ENCODE measurements at places on chromosomes 6 and 20.

DNA sequence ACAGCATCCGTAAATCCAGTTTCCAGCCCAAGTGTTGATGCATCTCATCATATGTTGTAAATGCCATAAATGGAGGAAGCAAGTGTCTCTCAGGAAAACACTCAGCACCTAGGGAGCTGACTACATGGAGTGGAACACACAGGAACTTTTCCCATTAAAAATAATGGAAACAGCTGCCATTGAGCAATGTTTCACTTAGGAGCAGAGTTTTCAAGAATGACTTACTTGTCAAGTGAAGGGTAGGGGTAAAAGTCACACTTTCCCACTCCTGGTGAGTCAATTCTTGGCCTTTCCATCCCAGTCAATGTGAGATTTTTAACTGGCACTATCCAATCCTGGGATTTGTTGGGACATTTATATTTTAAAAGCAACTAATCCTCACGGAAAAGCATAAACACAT, 119.4 kb upstream of the ASF1A start:
- DNase-seq, result no peak
- H3K36me3 ChIP-seq, result no peaks in the 10 kb centered on the region
- H3K4me3 ChIP-seq, result no peak overlapping the region
- peaks cover 14% of the 10 kb centered on the region for H3K4me1 ChIP-seq
- H3K27me3 ChIP-seq, result no peaks in the 10 kb centered on the region
- no peak overlapping the region for H3K27ac ChIP-seq

- no peak overlapping the region for H3K27ac ChIP-seq
- no peaks in the 10 kb centered on the region for H3K27me3 ChIP-seq
- peaks cover 8% of the 10 kb centered on the region for H3K4me1 ChIP-seq
Observed at GRCh38 chr6:16391451-16391912, 153.1 kb downstream of the GMPR start.

DNA sequence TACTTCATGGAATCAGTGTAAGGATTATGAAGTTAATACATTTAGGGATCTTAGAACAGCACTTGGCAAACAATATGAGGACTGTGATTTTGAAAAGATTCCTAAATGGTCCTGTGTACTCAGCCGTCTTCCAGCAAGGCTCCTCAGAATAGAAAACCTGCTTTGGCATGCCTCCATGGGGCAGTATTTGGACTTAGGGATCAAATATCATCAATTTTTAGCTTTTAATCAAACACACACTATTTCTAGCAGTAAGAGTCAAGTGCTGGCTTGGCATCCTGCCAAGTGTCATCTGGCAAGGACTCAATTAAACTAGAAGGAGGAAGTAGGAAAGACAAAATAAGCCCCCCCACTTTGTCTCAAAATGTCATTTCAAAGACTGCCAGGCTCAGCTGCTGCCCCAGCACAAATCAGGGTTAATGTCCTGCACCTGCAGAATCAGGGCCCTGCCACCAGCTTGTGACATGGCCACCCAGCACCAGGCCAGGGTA, 40.8 kb downstream of the IYD start:
- no peaks in the 10 kb centered on the region for H3K36me3 ChIP-seq
- H3K27ac ChIP-seq, result no peak overlapping the region
- peaks cover 25% of the 10 kb centered on the region for H3K4me1 ChIP-seq
- H3K27me3 ChIP-seq, result peaks cover 10% of the 10 kb centered on the region
- no peak overlapping the region for H3K4me3 ChIP-seq
- DNase-seq, result no peak

GRCh38 chr6:26272171-26272637, 92.8 kb upstream of the BTN3A2 start:
- H3K27ac ChIP-seq, result peak overlapping the region; percentile 95
- peak; percentile 79 for DNase-seq
- peak overlapping the region; percentile 59 for H3K4me3 ChIP-seq
- H3K4me1 ChIP-seq, result peaks cover 29% of the 10 kb centered on the region

- H3K27me3 ChIP-seq, result no peaks in the 10 kb centered on the region
- no peak overlapping the region for H3K27ac ChIP-seq
- H3K4me3 ChIP-seq, result no peak overlapping the region
- no peak for DNase-seq
- peaks cover 35% of the 10 kb centered on the region for H3K36me3 ChIP-seq
- no peaks in the 10 kb centered on the region for H3K4me1 ChIP-seq
Observed at GRCh38 chr6:125904871-125905270, 51.7 kb upstream of the HINT3 start.

- no peaks in the 10 kb centered on the region for H3K36me3 ChIP-seq
- DNase-seq, result no peak
- no peaks in the 10 kb centered on the region for H3K27me3 ChIP-seq
- H3K4me1 ChIP-seq, result peaks cover 48% of the 10 kb centered on the region
- H3K27ac ChIP-seq, result peak overlapping the region; percentile 71
- no peak overlapping the region for H3K4me3 ChIP-seq
Observed at GRCh38 chr6:137157601-137158000, 15.8 kb downstream of the IL22RA2 start.

GRCh38 chr20:41004531-41005360, 23.9 kb upstream of the TOP1 start:
- H3K27ac ChIP-seq, result peak overlapping the region; percentile 93
- peaks cover 51% of the 10 kb centered on the region for H3K4me1 ChIP-seq
- no peaks in the 10 kb centered on the region for H3K27me3 ChIP-seq
- no peak for DNase-seq
- no peaks in the 10 kb centered on the region for H3K36me3 ChIP-seq

DNA sequence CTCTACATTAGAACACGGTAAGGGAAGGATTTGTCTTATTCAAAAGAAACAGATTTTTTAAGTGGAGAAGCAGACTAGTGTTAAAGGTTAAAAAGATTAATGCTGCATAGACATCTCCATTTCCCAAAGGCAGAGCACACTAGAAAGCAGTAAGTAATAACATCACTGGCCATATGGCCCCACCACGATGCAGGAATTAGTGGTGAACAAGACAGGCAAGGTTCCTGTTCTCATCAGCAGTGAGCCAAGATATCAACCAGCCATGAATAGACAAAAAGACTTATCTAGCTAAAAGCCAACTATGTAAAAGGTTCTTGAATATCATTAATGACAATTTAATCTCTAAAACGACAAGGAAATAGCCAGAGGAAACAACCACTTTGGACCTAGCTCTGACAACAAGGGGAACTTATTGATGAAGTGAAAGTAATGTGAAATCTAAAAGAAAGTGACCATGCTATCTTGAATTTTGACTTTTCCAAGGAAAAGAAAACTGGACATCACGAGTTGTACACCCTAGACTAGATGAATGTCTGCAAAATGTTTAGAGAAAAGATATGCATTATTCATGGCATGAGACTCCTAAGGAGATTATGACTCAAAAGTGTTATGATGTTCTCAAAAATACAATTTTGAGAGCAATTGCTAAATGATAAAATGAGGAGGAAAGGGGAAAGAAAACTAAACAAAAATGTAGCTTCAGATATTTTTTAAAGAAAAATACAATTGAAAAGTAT, 157.9 kb upstream of the STXBP5 start:
- H3K27me3 ChIP-seq, result no peaks in the 10 kb centered on the region
- H3K36me3 ChIP-seq, result no peaks in the 10 kb centered on the region
- H3K4me1 ChIP-seq, result no peaks in the 10 kb centered on the region

GRCh38 chr20:31840906-31841816, 4.2 kb downstream of the FOXS1 start:
- H3K27ac ChIP-seq, result no peak overlapping the region
- no peak for DNase-seq
- no peaks in the 10 kb centered on the region for H3K27me3 ChIP-seq

GRCh38 chr20:57667924-57668782, 41.7 kb downstream of the PMEPA1 start:
- H3K27ac ChIP-seq, result no peak overlapping the region
- no peaks in the 10 kb centered on the region for H3K36me3 ChIP-seq
- peaks cover 28% of the 10 kb centered on the region for H3K4me1 ChIP-seq

DNA sequence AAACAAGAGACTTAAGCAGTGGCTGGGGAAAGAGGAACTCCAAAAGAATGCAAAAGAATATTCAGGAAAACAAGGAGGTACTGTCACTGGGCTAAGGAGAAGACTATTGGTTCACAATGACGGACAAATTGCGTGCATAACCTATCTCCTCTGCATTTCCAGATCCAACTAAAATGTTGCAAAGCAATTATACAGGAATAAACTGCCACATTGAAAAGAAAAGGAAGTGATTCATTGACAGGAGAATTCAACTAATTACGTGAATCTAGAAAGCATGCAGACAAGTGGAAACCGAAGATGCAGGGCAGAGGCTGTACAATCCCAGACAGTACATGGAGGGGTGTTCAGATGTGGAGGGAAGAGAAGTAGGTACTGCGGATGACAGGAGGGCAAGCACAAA, 152.8 kb upstream of the RIPOR2 start:
- no peak overlapping the region for H3K4me3 ChIP-seq
- H3K27me3 ChIP-seq, result no peaks in the 10 kb centered on the region
- H3K4me1 ChIP-seq, result peaks cover 9% of the 10 kb centered on the region
- H3K27ac ChIP-seq, result no peak overlapping the region

DNA sequence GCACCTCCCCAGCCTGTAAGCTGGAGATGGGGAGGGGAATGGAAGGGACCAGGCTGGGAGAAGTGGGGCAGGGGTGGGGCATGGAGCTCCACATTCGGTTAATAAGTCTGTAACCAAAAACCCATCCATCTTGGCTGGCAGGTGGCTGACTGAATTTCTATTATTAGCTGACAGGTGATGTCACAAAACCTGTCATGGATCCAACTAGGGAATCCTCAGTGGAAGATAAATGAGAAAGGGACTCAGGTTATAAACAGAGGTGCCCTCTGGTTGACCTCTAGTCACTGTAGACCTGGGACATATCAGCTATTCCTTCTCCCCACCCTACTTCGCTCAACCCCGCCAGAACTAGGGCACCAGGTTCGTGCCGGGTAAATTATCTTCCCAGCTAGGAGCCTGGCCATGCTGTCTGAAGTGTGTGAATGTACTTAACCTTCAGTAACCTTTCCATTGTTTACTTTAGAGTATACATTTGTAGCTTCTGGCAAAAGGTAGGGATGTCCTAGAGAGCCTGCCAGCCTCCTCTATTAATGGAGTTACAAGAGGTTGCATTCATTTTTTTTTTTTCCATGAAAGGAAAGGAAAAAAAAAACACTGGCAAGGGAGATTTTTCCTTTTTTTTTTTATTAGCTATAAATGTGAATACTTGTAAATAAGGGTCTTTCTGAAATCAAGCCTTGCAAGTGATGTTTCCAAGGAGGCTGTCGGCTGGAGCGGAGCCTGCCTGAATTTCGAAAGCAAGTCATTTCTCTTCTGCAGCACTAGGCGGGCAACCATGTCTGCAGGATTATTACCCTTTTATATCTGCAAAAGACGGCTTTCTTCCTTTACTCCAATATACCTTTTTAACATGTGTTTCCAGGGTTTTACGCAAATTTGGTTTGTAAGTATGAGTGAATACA, 135.9 kb downstream of the TMEM242 start:
- H3K36me3 ChIP-seq, result peaks cover 61% of the 10 kb centered on the region
- H3K27ac ChIP-seq, result no peak overlapping the region
- no peak overlapping the region for H3K4me3 ChIP-seq
- DNase-seq, result no peak
- H3K4me1 ChIP-seq, result peaks cover 27% of the 10 kb centered on the region

GRCh38 chr6:123321020-123321419, 315.7 kb downstream of the TRDN start:
- H3K27ac ChIP-seq, result no peak overlapping the region
- no peaks in the 10 kb centered on the region for H3K27me3 ChIP-seq
- no peak for DNase-seq
- H3K4me3 ChIP-seq, result no peak overlapping the region

- no peaks in the 10 kb centered on the region for H3K27me3 ChIP-seq
- no peak overlapping the region for H3K27ac ChIP-seq
- peaks cover 48% of the 10 kb centered on the region for H3K36me3 ChIP-seq
- peaks cover 15% of the 10 kb centered on the region for H3K4me1 ChIP-seq
- H3K4me3 ChIP-seq, result no peak overlapping the region
- no peak for DNase-seq
Observed at GRCh38 chr20:5945963-5946362, 4.4 kb downstream of the TRMT6 start.

DNA sequence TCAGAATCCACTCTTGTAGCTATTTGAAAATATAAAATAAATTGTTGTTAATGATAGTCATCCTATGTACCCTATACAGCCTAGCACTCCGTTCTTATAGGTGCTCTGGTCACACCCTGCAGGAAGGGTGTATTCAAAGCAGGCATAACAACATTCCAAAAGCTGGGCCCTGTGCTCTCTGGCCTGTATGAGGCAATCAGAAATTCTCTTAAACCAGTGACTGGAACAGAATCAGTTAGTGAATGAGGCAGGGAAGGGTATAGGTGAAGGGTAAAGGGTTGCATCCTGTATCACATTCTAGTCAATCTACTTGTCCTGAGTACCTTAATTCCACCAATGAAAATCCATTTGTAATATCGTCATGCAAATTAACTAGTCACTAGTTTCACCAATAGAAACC, 154.5 kb upstream of the ZNF217 start:
- H3K4me1 ChIP-seq, result peaks cover 33% of the 10 kb centered on the region
- DNase-seq, result no peak
- no peak overlapping the region for H3K4me3 ChIP-seq
- H3K27ac ChIP-seq, result no peak overlapping the region

- H3K27ac ChIP-seq, result no peak overlapping the region
- peaks cover 30% of the 10 kb centered on the region for H3K27me3 ChIP-seq
- no peaks in the 10 kb centered on the region for H3K36me3 ChIP-seq
- no peak overlapping the region for H3K4me3 ChIP-seq
- no peak for DNase-seq
Observed at GRCh38 chr20:32607727-32608663, 22.9 kb upstream of the NOL4L start.

DNA sequence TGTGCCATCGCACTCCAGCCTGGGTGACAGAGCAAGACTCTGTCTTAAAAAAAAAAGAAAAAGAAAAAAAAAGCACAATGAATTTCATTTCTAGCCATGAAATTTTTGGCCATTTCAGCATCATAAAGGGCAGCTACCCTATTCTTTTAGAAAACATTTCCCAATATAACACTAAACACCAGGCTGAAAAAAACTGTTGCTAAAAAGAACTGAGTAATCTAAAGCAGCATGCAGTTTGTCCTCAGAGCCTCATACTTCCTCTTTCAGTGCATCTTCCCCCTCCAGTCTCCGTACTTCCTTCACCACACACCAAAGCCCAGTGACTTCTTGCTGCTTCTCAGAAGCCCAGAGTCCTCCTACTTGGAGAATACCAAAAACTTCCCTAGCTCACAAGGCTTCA, 5.6 kb upstream of the IFNGR1 start:
- H3K36me3 ChIP-seq, result no peaks in the 10 kb centered on the region
- no peak for DNase-seq
- H3K27ac ChIP-seq, result peak overlapping the region; percentile 55
- no peak overlapping the region for H3K4me3 ChIP-seq
- H3K27me3 ChIP-seq, result no peaks in the 10 kb centered on the region
- peaks cover 54% of the 10 kb centered on the region for H3K4me1 ChIP-seq
